Fibroblast of the conjunctiva (primary cell): ENCODE measurements at places on chromosomes 1 and 21.

- no peak for DNase-seq
Measured at GRCh38 chr1:15692121-15692682, 8.1 kb downstream of the PLEKHM2 start.

GRCh38 chr1:218592688-218593087 lies 247.6 kb downstream of the TGFB2 start:
- DNase-seq: no peak

GRCh38 chr1:147630022-147630421 lies 40.3 kb downstream of the ACP6 start:
- DNase-seq: no peak

DNA sequence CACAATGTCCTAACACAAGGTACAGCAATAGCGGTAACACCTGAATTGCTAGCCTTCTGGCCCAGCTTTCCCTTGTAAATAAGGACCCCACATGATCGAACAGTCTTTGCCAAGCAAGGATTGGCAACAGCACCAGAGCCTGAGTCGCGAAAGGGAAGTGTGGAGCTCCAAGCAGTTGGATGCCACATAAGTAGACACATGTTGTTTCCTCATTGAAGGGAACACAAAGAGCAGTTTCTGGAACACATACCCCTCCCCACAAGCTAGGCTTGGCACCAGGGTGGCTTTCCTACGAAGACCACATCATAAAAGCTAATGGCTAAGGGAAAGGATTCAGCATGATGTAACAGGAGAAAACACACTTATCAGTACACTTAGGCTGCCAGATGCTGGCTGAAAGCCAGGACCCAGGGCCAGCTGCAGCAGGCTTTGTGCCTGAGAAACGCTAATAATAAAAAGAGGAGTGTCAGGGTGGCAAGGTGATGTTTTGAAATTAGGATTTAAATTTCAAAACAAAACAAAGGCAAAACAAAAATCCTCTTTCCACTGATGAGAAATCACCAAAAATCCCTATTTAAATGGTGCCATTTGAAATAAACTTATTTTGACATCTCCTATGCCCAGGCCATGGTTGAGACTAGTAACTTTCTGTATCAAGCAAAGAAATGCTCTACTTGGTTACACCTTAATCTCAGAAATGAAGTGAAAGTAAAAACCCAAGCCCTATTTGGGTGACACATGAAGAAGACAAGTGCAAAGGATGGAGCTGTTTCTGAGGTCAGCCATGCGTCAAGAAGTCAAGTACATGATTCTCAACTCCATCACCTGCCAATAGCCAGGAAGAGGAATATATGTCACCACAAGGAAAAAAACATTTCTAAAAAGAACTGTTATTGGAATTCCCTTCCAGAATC lies 11.9 kb upstream of the CPLANE2 start:
- peak; percentile 90 for DNase-seq

- DNase-seq: no peak
Measured at GRCh38 chr1:26195805-26196204, 5.4 kb downstream of the CATSPER4 start.

DNA sequence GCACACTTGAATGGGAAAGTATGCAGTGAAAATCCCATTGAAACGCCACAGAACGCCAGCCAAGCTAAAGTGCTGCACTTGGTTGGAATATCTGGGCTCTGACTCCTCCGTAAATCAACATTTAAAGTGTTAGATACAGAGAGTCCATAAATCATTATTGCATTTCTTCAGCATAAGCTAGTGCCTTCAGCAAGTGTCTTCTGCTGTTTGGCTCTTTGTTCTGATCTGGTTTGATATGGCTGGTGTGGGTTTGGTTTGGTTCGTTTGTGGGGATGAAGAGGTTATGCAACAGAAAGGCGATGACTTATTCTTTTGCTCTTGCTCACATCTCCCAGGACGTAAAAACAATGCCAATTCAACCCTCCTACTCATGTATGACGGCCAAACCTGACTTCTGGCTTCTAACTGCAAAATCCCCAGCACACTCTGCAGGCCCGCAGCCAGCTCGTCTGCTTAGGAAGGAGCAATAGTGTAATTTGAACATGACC lies 121.8 kb upstream of the ERG start:
- peak; percentile 52 for DNase-seq

DNA sequence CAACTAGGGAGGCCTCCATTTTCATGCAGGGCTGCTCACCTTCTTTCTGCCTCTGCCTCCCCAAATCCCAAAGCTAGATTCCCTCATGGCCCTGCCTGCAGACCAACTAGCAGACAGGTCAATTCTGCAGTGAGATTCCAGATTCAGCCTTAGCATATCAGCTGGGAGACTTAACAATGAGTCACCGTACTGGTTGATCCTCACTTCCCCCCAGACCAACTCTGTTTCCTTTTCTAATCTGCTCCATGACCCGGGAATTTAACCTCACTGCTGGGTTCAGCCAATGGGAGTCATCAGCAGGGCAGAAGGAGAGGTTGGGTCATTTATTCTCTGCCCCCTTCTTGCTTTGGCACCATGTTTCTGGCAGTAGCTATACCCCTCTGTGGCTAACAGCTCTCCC lies 140.6 kb upstream of the GRIK3 start:
- no peak for DNase-seq

- no peak for DNase-seq
Measured at GRCh38 chr1:69185378-69185777, 382.3 kb upstream of the LRRC7 start.

DNA sequence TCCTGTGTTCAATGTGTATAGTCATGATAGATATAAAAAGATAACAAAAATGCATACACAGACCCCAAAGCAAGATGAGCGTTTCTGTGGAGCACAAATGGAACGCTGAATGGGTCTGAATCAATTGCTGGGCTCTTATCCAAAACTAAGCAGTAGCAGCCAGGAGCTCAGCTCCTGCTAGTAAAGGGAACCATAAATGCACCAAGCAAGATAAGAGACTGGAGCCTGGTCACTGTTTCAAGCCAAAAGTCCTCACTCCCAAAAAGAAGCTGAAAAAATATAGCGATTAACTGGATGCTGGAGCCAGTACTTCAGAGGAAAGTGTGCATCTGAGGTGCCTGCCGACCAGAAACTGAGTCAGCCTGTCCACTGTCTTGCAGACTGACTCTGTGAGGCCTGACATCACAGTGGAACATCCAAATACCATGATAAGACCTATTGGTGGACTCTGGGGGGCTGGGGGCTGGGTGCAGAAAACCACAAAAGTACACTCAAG lies 68.9 kb downstream of the LRRC8C start:
- no peak for DNase-seq

DNA sequence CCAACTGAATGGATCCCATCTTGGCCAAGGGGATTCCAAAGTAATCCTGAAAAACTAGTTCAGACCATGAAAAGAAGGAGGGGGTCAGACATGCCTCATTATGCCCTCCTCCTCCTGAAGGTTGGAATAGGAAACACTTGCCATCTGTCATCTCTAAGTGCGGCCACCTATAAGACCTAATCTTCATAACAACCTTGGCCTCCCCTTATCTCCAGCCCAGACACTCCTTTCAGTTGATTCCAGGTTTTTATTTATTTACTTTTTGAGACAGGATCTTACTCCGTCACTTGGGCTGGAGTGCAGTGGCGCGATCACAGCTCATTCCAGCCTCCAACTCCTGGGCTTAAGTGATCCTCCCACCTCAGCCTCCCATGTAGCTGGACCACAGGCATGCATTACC lies 19.7 kb downstream of the SNAP47 start:
- no peak for DNase-seq

- DNase-seq: no peak
Measured at GRCh38 chr1:234840843-234841242, 230.9 kb upstream of the IRF2BP2 start.

DNA sequence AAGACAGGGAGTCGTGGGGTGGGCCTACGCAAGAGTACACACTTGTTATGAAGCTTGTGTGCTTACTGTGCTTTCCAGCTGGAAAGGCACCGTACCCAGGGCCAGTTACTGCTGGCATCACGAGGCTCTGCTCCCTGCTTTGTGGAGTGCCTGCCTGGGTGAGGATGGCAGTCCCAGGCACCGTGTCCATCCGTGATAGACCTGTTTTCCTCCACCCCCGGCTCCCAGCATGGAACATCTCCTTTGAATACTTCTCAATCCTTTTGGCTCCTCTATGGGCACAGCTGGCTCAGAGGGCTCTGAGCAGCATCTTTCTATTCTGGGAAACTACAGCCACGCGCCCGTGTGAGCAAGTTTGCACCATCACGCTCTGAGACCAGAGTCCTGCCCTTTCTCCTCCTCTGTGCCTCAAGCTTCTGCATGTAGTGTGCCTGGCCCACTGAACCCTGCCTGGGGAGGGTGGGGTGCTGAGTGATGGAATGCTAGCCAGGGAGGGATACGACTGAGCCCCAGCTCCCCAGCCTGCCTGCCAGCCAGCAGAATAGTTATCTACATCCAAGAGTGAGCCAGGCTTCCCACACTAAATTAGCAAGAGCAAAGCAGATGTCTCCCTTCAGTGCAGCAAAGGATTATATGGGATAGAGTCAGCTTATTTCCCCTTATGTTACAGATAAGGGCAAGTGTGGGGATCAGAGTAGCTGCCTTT lies 7.1 kb upstream of the TNR start:
- no peak for DNase-seq

- DNase-seq: no peak
Measured at GRCh38 chr1:61808321-61808720, 66.0 kb downstream of the PATJ start.

DNA sequence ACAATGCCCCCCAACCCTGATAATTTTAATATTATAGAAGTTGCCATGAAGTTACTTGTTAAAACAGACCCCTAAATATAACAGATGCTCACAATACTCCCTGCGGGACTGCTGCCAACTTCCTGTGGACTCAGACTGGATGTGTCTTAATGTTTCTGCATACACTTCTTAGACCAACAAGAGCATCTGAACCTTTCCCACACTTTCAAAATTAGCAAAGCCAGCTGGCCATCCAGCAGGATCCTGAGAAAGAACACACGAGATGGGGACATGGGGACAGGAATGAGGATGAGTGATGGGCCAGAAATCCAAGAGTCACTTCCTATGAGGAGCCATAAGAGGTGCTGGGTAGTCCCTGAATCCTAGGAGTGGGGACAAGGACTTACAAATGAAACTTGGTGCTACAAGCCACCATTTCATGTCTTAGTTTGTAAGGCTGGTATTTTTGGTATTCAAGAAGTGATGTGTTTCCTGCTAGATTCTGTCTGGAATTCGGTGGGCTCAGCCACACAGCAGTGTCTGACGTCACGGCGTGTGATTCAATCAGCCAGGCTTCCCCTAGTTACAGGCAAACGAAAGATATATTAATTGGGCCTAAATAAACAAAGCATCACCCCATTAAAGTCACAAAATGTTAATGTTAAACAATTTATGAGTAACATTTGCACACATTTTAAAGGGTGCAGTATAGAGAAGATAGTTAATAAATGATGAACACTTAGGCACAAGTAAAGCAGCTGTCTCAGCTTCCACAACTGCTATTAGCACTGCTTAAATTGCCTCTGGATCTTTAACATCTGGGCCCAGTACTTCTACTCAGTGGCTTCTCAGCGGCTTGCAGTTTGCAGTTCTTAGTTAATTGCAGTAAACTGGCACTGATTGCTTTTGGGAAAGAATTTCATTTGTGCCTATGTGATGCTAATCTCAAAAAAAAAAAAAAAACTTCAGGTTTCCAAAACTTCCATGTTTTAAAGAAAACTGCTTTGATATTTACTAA lies 41.2 kb upstream of the RGS8 start:
- no peak for DNase-seq

DNA sequence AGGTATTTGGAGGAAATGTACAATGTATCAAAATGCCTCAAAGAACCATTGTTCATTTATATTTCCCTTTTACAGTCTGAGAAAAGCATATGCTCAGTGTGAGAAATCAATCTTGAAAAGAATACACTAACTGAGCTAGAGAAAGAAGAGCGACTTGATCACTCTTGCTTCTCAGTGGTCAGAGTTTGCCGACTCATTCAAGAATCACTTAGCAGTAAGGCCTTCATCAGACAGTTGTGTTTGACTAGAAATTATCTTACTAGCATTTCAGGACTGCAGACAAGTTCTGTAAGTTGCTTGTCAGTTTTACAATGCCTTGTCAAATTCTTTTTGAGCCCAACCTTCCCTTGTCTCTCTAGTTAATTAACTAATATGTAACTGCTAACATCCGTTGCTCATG lies 12.9 kb downstream of the RGS18 start:
- DNase-seq: no peak

GRCh38 chr21:22343303-22343702 lies 1345.1 kb downstream of the NCAM2 start:
- no peak for DNase-seq

DNA sequence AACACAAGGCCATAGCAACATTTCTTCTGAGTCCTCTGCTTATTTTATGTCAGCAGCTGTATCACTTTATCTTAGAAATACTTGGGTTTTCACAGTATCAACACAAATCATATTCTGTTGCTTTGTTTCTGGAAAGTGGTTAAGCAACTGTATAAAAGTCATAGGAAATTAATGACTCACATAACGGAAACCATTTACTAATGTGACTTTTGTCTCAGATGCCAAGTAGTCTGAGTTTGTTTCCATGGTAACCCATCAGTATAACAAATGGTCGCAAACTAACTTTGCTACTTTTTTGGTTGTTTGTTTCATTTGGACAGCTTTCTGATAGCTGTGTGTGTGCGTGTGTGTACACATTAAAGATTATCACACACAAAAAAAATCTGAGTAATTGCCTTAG lies 31.1 kb downstream of the EEIG2 start:
- peak; percentile 95 for DNase-seq

- no peak for DNase-seq
Measured at GRCh38 chr1:118911571-118911970, 76.6 kb downstream of the TBX15 start.

DNA sequence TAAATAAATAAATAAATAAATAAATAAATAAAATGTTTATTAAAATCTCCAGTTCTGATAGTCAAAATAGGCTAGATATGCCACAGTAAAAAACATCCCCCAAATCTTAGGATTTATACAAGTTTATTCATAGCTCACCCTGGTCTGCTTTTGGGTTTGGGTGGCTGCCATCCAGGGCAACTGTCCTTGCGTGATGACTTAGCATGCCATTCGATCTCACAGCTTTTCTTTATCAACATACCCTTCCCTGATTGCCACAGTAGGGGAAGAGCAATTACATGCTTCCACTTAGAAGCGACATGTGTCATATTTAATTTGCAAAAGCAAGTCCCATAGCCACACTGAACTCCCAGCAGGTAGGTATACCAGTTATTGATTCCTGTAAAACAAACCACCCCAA lies 52.7 kb downstream of the TEX35 start:
- no peak for DNase-seq

- DNase-seq: no peak
Measured at GRCh38 chr1:66022904-66023620, 230.4 kb downstream of the PDE4B start.
